ENCODE measurements at places on chromosomes 16 and 17.
A peak's percentile ranks its signal among the peaks of the same experiment; 100 is the strongest.

GRCh38 chr16:12757546-12757945, 46.1 kb downstream of the CPPED1 start:
- DNase-seq: no peak

DNA sequence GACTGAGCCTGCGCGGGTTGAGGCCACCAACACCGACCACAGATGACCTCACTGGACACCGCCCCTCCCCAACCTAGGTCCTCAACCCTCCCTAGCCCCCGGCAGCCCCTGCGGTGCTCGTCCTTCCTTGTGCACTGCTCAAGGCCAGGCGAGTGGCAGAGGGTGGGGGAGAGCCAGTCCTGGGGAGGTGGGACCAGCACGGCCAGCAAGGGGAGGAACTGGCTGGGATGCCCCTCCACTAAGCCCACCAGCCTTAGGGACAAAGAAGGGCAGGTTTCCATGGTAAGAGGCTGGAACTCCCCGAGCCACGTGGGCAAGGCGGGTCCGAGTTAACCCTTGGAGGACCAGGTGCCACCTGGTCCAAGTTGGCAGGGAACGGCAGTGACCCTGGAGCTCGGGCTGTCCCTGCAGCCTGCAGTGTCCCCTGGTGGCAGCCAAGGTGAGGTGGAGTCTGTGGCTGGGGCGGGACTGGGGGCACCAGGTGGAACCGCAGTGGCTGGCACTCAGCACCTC, 9.2 kb downstream of the FSCN2 start:
- DNase-seq: no peak

GRCh38 chr16:72936408-72936807, 111.5 kb downstream of the ZFHX3 start:
- DNase-seq: no peak

DNA sequence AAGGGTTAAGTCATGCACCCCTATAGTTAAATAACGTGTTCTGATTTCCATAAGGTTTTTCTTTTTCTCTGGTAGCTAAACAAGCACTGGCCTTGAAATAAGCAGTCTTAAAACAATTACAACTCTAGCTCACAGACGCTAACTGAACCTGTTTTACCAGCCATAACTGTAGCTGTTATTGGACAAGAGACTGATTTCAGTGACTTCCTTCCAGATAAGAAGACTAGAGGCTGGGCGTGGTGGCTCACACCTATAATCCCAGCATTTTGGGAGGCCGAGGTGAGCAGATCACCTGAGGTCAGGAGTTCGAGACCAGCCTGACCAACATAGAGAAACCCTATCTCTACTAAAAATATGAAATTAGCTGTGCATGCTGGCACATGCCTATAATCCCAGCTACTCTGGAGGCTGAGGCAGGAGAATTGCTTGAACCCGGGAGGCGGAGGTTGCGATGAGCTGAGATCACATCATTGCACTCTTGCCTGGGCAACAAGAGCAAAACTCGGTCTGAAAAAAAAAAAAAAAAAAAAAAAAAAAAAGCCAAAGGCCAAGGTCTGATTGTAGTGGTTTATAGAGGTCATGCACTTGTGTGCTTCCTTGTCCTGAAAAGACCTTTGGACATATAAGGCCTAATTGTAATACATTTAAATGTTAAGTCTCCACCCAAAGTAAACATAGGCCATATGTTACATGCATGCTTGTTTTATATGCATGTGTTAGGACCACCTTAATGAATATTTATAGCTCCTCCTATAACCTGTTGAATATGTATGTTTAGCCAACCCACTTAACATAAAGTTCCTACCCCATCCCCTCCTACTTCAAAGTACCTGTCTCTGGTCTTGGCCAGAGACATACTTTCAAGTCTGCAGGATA, 319.5 kb upstream of the CA10 start:
- no peak for DNase-seq

DNA sequence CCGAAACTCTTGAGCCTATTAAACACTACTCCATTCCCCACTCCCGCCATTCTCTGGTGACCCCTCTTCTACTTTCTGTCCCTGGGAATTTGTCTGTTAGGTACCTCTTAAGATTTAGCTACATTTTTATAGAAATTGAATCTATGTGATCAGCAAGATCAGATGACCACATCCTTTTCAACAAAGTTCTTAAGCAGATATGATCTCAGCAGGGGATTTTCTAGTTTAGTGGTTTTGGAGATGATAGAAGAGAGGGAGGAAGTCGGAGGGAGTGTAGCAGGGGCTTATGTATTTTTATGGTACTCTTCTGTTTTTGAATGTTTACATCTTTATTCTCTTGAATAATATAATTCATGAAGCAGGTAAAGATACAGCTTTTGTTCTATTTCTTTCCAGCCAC, 40.8 kb downstream of the RPA1 start:
- no peak for DNase-seq

DNA sequence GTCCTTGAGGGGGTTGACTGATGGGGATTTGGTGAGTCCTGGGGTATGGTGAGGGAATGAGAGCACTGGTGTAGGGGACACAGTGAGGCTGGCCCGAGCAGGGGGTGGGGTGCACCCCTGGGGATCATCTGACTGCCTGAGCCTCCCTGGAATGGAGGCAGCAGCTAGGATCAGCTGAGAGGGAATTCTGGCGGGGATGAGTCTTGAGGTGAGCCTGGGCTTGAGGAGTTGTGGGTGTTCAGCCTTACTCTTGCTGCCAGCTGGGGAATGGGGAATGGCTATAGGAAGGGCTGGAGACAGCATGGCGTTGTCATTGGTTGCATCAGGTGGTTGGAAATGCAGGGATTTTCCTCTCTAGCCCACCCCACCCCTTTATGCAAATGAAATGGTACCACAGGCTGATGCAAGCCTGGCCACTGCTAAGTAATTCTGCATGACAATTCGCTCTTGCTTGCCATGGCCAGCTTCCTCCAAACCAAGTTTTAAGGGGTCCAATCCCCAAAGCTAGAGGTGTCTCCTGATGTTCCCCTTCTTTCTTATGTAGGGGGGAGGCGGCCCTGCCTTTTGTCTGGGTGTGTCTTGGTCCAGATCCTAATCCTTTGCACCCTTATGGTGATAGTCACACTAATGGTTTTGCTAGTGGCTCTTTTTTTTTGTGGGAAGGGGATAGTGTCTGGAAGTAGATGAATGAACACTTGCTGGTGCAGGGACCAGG, 7.5 kb downstream of the NFE2L1 start:
- peak; percentile 36 for DNase-seq

GRCh38 chr17:7852919-7853690, 1.8 kb upstream of the TMEM88 start:
- no peak for DNase-seq

- no peak for DNase-seq
These were observed 21.5 kb upstream of the PECAM1 start for GRCh38 chr17:64411999-64412771.

DNA sequence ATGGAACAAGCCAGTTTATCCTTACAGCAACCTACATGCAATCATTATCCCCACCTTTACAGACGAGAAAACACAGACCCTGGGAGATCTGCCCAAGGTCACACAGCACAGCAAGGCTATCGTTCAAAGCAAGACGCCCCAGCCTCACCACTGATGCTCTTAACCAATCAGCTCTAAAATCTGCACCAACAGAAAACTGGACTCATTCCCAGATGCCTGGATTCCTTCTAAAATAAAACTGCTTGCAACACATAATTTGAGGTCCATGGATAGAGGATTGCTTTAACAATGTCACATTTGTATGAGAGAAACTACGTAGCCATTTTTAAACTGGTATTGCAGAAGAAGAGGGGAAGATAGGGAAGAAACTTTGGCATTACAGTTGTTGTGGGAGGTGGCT, 6.8 kb downstream of the COTL1 start:
- DNase-seq: no peak

- no peak for DNase-seq
These were observed 406.5 kb downstream of the SHISA9 start for GRCh38 chr16:13307851-13308250.

- no peak for DNase-seq
These were observed 35.8 kb upstream of the LHX1 start for GRCh38 chr17:36901506-36901905.

DNA sequence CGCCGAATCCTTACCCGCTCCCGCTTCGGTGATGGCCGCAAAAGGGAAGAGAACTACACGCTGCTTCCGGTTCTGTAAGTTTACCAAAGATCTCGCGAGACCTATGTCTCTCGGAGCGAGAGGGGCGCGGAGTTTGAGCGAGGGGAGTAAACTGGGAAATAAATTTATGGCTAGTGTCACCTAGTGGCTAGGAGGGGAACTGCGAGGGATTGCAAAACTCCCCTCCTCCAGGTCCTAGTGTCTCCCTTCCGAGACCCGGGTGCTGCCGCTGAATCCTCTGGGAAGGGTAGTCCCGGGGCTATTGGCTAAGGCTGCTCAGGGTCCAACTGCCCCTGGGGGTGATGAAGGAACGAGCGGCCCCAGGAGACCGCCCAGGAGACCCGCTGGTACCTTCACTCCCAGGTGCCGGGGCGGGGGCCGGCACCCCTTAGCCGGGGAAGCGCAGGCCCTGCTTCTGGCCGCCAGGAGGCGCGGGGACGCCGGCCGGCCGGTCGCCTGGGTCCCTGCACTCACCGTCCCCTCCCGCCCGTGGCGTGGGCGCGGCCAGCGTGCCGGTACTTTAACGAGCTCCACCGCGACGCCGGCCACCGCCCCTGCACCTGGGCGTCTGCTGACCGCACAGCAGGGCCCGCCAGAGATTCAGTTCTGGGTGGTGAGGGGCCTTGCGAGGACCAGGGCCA, at the start of gene RPL26:
Gene RPL26, minus strand, starts transcription at position 51 of the 680 bp plus-strand sequence. CDS start 883 bp downstream, outside the sequence.
- DNase-seq: peak; percentile 88

- no peak for DNase-seq
These were observed 671.4 kb upstream of the SALL1 start for GRCh38 chr16:51822471-51822870.

- no peak for DNase-seq
These were observed 56.9 kb downstream of the WWP2 start for GRCh38 chr16:69818891-69819545.

GRCh38 chr17:30716461-30717290, 107.8 kb downstream of the CRLF3 start:
- DNase-seq: no peak

DNA sequence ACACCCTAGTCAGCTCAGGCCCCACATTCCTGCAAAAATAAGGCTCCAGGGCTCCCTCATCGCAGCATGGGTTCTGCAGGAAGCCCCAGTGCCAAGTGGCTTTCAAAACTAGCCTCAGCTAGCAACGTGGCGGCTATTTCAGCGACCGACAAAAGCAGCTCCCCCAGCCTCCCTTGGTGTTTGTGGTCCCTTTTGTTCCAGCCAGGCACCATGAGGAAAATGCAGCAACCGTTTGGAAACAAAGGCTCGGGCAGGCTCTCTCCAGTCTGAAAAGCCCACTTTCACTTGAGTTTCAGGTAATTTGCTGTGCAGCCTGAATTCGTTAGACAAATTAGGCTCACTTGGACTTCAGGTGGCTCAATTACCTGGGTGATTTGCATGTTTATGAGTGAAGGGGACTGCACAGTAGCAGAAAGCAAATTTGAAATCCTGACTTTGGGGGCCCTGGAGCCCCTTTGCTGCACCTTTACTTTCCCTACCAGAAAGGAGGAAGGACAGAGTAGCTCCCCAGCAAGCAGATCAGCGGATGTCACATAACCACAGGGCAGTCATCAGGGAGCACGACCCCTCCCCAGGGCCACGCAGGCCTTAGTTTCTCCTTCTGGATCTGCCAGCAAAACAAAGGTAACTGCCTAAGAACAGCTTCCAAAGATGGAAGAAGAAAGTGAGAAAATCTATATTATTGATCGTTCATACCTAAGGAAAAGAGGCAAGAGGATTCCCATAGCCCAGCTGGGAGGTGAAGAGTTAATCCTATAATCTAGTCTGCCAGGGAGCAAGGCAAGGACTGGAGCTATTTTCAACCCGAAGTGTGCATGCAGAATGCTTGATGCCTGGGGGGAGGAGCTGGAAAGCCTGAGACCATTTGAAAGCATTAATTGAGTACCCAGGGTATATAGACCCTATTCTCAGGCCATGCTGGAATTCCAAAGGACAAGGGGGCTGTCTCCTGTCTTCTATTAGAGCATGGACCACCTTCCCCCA, 143.1 kb upstream of the SDK2 start:
- no peak for DNase-seq

GRCh38 chr16:19745286-19746010, 27.4 kb downstream of the IQCK start:
- no peak for DNase-seq

- DNase-seq: no peak
These were observed 13.9 kb downstream of the GPR142 start for GRCh38 chr17:74380959-74381808.

- DNase-seq: no peak
These were observed 11.0 kb upstream of the FASN start for GRCh38 chr17:82108961-82109475.

GRCh38 chr17:19939993-19940721, 37.5 kb downstream of the AKAP10 start:
- DNase-seq: no peak

DNA sequence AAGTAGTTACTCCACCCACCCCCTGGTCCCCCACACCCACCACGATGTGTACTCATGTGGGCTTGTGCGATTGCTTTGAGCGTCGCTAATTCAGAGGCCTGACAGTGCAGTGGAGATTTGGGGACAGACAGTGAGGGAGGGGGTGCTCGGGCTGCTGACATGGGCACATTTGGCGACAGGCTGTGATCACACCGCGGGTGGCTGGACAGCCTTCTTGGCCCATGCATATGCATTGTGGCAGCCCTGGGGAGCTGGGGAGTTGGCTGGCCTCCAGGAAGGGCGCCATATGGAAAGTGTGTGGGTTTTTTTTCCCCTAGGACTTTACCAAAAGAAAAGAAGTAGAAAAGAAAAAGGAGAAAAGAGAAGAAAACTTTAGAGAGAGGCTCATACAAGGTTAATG, 275.5 kb upstream of the N4BP1 start:
- no peak for DNase-seq

DNA sequence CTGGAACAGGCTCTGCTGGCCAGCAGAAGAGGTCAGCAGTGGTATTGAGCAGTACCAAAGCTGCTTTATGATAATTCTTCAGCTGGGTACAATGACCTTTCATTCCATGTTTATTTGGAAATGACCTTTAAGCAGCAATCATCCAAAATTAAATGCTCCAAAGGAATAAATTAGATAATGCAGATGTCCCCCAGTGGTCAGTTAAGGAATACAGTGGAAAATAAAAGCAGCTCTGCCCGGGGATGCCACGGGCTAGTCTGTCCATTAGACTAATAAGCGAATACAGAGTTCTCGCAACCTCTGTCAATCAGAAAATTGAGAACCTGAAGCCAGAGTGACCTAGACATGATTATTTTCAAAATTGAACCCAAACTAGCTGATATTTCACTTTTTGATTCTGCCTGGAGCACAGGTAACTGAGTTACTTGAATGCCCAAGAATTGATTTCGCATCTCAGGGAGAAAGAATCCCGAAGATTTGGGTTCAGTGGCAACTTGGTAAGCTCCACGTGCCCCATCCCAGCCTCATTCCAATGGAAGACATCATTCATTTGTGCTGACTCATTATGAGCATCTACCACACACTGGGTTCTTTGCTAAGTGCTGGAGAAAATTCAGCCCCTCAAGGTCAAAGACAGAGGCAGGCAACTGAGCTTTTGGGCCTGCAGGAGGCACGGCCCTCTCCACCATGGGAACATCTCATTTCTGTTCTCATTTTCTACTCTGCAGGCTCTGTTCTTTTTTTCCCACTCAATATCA, 34.4 kb upstream of the SLC39A11 start:
- no peak for DNase-seq

GRCh38 chr17:58317421-58318064, 11.1 kb downstream of the TSPOAP1 start:
- DNase-seq: peak; percentile 67

GRCh38 chr16:27322858-27323780, 9.3 kb downstream of the IL4R start:
- DNase-seq: no peak

Data from activated T-cell treated with anti-CD3 and anti-CD28 coated beads for 48 hours (primary cell).